CD4-positive, alpha-beta T cell treated with Interleukin-21 for 1 hour (primary cell): ENCODE measurements at places on chromosomes 3 and 15.
A peak's percentile ranks its signal among the peaks of the same experiment; 100 is the strongest.

GRCh38 chr15:64001148-64001547 lies 45.1 kb downstream of the DAPK2 start:
- no peak for DNase-seq

DNA sequence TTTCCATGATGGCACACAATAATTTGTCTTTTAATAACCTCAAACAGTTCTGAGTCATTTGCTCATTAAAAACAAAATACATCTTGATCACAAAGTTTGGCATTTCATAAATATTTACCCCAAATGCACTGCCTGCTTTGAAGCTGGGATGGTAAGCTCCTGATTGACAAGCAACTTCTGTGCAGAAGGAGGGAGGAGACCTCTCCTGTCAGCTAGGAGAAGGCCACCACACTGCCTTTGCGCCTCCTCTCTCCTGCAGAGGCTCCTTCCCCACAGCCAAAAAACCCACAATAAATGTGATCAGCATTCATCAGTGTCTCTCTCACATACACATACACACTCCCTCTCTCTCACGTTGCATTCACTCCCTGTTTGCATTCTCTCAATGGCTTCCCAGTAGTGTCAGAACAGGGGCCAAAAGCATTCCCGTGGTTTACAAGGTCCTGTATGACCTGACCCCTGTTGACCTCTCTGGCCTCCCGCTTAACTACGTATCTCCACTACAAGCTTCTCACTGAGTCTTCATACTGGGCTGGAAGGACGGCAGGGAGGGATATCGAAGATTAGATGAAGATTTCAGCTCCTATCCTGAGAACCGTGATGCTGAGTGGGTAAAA lies 216.4 kb downstream of the FOXP1 start:
- no peak for DNase-seq

DNA sequence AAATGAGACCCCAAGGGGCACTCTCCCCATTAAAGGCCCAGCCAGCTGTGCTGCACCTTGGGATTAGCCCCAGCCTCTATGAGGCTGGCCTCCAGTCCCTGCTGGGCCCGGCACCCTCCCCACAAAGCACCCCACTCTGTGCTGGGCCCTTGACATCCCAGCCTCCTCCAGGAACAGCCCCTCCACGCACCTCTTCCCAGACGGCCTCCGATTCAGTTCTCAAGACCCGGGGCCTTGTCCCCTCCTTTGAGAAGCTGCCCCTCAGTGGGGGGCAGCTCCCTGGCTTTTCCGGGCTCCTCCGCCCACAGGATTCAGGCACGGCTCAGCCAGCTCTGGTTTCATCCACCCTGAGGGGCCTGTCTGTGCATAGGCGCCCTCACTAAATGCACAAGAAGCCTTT lies 144.1 kb downstream of the LRRK1 start:
- DNase-seq = no peak

GRCh38 chr3:149314807-149315578 lies 18.4 kb downstream of the TM4SF18 start:
- no peak for DNase-seq

GRCh38 chr15:89825271-89825940 lies 10.8 kb upstream of the ANPEP start:
- DNase-seq = peak; percentile 18

DNA sequence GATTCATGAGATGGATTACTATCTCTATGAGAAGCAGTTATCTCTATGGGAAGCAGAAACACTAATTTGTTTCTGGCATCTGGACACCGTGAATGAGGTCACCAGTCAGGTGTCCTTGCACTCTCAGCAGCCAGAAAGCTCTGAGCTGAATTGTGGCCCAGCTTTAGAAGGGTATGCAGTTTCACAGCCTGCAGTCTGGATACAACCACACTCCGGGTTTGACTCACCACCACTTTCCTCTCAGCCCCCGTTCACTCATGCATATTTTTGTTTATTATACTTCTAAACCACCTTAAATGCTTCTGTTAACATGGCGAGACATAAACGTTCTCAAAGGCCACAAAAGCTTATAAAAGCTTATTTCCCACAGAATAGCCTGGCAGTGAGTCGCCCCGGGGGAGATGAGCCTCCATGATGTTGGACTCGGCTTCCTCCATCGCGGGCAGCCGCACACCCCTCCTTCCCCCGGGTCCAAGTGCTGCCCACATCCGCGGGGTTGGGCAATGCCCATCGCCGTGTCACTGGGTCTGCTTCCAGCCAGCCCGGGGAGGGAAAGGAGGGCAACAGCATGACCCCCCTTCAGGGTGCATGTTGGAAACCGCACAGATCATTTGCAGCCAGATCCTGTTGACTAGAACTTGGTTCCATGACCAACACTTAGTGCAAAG lies 16.8 kb upstream of the SLC41A3 start:
- DNase-seq = no peak

DNA sequence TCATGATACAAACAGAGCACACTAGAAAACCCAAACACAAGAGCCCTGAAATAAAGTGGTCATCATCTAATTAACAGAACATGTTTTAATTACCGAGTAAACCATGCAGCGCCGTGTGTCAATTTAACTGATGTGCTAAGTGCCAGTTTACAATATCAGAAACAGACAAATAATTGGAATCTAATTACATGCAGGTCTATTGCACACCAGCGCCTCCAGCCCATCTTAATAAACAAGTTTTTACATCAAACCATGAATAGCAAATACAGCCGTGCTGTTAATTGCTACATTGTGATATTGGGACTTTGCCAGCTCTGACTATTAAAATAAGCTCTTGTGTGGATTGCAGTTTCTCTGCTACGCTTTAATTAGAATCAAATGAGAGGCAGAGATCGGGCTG lies 510.2 kb upstream of the MDFIC2 start:
- no peak for DNase-seq

DNA sequence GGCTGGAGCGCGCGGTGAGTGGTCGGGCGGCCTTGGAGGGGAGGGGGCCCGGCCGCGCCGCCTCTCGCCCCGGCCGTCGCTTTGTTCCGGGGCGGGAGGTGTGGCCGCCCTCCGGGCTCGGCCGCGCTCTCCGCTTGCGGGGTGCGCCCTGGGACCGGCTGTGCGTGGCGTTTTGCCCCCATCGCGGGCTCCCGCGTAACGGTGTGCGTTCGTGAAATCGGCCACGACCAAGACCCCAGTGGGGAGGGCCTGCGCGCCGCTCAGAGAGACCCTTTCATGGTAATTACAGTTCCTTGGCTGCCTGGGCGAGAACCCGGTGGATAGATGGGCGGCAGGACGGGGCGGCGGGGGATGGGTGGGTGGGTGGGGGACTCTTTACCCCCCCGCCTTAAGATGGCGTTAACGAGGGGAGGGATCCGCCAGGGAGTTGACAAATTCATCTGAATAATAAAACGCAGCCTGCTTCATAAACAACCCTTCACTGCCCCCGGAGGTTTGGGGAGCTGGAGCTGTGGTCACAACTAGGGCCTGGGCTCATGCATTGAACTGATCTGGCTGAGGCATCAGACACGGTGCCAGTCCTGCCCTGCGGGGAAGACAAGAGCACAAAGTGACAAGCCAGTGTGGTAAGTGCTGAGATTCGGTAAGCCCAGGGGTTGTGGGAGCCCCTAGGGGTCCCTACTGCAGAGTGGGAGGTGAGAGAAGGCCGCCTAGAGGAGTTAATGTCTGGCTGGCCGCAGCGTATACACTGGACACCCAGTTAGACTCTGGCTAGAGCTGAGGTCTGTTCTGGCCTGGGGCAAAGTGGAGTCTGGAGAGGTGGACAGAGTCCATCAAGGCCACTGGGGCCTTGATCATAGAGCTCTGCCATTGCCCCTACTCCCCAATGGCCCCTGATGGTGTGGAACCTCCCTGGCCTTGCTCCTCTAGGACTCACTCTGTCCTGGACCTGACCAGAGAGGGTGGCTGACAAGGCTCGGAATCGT lies 668 bp downstream of the MRAS start:
- no peak for DNase-seq

GRCh38 chr3:59766200-59766872 lies 716.5 kb upstream of the CFAP20DC start:
- DNase-seq = no peak

GRCh38 chr3:157441102-157441624 lies 4.5 kb downstream of the PTX3 start:
- DNase-seq = no peak

- no peak for DNase-seq
Observed at GRCh38 chr15:67105991-67106763, 40.8 kb downstream of the SMAD3 start.

GRCh38 chr15:49813625-49814024 lies 192.8 kb downstream of the DTWD1 start:
- DNase-seq = no peak

DNA sequence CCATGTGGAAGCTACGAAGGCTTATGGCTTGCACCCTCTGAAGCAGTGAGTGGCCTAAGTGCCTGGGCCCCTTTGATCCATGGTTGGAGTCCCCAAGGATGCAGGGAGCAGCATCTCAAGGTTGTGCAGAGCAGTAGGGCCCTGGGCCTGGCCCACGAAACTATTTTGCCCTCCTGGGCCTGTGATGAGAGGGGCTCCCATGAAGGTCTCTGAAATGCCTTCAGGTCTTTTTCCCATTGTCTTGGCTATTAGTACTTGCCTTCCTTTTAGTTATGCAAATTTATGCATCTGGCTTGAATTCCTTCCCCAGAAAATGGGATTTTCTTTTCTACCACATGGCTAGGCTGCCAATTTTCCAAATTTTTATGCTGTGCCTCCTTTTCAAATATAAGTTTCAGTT lies 158.8 kb upstream of the MME start:
- no peak for DNase-seq

- no peak for DNase-seq
Observed at GRCh38 chr3:145692751-145693150, 468.2 kb downstream of the PLOD2 start.

GRCh38 chr3:13282986-13283876 lies 136.9 kb downstream of the NUP210 start:
- no peak for DNase-seq

GRCh38 chr3:103813955-103814354 lies 1379.1 kb downstream of the ZPLD1 start:
- no peak for DNase-seq

GRCh38 chr3:25725810-25726209 lies 57.4 kb downstream of the NGLY1 start:
- no peak for DNase-seq

DNA sequence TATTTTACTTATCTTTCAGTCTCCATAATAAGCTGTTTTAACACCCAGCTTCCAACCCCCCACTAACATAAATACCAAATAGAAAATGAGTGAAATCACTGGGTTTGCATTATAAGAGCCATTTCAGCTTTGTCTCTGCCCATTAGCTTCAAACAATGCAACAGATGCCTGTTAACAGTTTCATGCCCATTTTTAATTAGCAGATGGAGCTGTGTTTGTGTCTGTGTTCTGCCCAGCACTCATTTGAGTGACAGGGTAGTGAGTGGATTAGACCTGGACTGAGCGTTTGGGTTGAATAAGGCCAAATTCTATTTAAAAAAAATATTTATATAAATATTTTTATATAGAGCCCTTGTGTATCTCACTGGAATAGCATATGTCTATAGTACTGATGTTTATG lies 7.4 kb downstream of the RAB8B start:
- no peak for DNase-seq
